ENCODE measurements at places on chromosomes 16 and 17. TPM values are rescaled to one million over a fixed set of nuclear protein-coding genes. Genes with fewer than 3 reads are reported as not detected.

- DNase-seq: peak; percentile 72
Measured at GRCh38 chr17:82351713-82352488, 7.1 kb upstream of the TEX19 start.

The SPHK1 gene
- 2.6 TPM for total RNA-seq

The ATP2C2 gene
- total RNA-seq: not detected

- no peak for DNase-seq
Measured at GRCh38 chr17:41387670-41388069, 5.6 kb upstream of the KRT34 start.

The CRHR1 gene
- not detected for total RNA-seq

The GLIS2 gene
- total RNA-seq: not detected

- no peak for DNase-seq
Measured at GRCh38 chr17:10050597-10051101, 145.6 kb upstream of the RCVRN start.
